Renal cortical epithelial cell (primary cell): ENCODE measurements at places on chromosomes 13 and 19. TPM values are rescaled to one million over a fixed set of nuclear protein-coding genes. Genes with fewer than 3 reads are reported as not detected.
A peak's percentile ranks its signal among the peaks of the same experiment; 100 is the strongest.

ZNF570 gene
- 5.2 and 17.1 TPM in 2 replicates for total RNA-seq

DNA sequence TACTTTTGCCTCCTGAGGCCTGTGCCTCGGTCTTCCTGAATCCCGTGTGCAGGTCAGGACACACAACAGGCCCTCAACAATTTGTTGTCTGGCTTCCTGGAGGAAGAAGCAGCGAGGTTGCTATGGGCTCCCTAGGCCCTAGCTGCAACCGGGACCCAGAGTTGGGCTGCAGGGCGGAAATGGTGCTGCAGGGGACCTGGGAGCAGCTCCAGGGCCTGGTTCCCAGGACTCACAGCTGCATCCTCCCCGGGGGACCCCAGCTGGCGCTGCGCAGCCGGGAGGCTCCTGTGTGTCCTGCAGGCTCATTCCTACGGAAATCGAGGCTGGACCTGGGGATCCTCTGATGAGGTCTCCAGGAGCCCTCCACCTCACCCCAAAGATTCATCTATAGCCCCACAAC is 999 bp upstream of the TNFAIP8L1 start:
- no peak for DNase-seq

DNA sequence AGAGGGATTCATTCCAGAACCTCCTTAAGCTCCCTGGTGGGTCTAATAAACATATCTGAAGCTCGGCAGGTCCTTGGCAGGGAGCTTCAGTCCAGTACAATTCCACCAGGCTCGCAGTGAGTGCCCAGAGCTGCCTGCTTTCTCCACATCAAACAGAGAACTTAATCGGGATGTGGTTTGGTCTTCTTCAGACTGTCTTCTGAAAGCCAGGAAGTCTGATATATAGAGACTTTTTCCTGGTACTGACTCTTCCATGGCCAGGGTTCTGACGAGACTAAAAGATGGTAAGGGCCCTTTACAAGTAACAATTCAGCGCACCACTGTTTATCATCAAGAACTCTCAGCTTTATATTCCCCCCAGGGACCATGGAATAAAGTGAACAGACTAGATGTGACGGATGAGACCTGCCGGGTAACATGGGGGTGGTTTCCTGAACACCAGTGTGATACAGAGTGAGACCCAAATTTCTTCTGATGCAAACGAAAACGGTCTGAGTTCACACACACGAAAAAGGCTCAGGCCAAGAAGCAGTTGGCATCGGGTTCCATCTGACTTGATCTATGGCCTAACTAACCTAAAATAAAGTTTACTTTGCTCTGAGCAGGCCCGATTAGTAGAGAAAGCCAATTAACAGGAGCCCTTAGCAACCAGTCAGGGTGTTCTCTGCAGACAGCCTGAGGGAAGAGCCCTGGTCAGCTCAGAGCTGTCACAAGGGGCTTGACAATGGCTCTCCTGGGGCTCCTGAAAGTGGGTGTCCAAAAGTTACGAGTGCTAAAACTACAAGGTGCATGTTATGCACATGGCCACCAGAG is 29.0 kb downstream of the RANBP3 start:
- no peak for DNase-seq

GRCh38 chr19:56319991-56320390 is 5.4 kb upstream of the ZSCAN5A start:
- no peak for DNase-seq

DNA sequence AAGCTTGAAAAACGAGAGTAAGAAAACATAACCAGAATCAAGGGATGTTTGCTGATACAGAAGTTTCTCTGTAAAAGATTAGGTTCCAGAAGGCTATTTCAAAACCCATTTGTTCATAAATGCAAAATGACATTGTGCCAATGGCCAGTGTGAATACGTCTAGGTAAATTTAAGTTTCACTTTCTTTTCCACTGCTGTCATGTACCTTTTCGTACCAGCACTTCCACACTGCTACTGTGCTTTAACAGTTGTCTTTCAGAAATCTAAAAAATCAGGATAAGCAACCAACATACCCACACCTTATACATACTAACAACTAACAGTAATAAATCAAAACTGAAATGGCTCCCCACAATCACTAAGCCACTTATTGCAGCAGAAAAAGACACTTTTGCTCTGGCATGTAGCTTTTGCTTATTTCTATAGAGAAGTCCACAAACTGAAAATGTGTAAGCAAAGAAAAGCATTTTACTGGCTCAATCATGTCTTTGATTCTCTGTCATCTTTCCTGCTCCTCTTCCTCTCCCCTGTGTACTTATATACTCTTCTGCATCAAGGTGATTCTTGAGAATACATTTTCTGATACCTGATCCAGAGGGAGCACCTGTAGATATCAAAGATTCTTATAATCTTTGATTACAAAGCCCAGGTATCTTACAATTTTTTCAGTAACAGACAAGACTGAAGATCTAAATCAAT is 34.3 kb downstream of the ELF1 start:
- peak; percentile 48 for DNase-seq

DNA sequence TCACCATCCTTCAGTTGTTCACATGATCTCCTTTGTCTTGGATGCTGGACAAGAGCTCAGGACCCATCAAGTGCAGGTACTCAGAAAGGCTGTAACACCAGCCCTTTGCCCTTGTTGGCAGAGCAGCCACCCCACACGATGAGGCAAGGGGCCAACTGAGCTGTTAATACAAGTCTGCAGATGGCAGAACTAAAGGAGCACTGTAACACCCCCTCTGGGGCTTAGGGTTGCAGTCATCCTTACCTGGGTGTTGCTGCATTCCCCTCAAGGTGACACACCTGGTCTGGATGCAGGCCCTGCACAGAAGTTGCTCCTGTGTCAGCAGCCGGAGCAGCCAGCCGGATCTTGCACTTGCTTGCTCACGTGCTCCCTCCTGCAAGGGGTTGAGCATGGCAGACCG is 52.0 kb downstream of the STARD13 start:
- DNase-seq: no peak

BEST2 gene
- total RNA-seq: not detected in 2 replicates

DACT3 gene
- total RNA-seq: not detected in 2 replicates

DNA sequence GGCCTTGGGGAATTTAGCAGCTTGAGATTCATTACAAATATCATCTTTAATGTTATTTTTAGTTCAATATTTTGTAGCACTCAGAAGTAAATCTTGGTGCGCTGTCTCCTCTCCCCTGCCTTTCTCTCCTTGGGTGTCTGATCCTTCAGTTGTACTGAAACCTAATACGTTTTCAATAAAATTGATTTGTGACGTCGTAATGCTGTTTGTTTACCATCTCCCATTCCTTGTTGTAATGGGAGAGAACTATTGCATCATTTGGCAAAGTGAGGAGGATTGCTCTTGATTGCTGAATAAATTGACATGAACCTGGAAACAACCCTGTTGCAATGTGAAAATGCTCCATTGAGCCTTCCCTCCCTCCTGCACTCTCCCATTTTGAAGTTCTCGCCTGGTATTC is 43.2 kb upstream of the TSHZ3 start:
- no peak for DNase-seq

DNA sequence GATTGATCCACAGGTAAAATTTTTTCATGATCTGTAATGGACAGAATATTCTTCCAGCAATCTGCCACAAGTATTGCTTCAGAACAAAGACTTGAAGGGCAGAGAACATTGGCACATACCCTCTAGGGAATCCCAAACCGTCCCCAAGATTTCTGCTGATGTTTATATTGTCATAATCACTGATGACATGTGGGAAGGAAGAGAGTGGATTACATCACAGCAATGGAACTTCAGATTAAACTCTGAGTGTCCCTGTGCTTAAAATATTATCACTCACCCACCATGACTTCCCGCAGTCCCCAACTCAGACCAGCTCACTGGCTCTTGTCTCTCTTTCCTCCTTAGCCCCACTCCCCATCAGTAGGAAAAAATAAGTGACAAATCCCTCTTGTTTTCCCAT is 8.5 kb upstream of the TPT1 start:
- DNase-seq: no peak

- DNase-seq: no peak
These were observed 58.2 kb downstream of the POLR1D start for GRCh38 chr13:27679896-27680295.

KASH5 gene
- total RNA-seq: not detected in 2 replicates

DNA sequence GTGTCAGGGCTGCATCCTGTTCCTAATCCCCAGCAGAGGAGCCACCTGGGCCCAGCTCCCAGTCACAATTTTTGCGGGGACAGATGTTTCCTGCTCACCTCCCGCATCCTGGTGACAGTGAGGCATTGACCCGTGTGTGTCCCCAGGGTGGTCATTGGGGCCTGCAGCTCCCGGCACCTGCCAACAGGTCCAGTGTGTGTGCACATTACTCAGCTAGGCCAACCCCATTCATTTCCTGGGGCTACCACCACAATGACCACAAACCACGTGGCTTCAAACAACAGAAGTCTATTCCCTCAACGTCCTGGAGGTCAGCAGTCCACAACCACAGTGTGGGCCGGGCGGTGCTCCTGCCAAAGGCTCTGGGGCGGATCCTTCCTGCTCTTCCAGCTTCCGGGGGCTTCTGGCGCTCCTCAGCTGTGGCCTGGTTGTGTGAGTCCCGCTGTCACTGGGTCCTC is 11.9 kb upstream of the F2RL3 start:
- DNase-seq: peak; percentile 59

DNA sequence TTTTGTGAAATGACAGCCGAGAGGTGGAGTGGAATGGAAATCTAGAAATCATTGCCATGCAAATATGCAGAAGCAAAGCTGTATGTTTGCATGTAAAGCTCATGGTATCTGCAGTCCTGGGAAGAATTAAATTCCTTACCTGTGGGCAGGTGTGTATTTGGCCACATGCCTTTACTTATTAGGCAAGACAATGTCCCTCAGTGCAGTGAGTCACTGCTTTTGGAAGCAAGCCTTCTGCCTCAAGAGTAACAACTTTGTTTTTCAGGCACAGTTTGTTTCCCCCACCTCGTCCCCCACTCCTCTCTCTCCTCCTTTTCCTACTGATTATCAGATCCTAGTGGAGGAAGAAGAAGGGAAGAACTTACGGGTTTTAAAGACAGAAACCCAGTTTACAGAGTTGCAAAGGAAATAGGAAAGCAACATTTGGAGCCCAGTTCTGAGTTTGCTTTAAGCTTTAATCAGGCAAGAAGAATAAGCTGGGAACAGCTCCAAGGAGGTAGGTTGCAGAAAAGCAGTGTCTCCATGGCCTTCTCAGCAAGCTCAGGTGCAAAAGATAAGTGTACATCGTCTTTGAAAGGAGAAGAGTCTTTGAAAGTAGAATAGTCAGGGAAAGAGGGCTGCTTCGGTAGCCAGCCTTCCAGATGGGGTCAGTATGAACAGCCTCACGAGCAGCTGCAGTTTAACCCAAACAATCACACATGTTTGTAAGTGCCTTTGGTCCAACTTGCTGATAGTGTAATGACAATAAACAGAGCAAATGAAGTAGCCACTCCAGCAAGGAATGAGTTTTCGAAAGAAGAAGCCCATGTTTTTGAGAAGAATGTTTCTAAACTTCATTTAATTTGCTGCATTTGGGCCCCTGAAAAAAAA is 190.1 kb downstream of the KLF5 start:
- peak; percentile 85 for DNase-seq

- DNase-seq: peak; percentile 83
These were observed 2.2 kb downstream of the ANKRD10 start for GRCh38 chr13:110912651-110913051.

ZNF730 gene
- total RNA-seq: 1.1 and 1.9 TPM in 2 replicates

ZNF845 gene
- total RNA-seq: 9.2 and 15.6 TPM in 2 replicates

DNA sequence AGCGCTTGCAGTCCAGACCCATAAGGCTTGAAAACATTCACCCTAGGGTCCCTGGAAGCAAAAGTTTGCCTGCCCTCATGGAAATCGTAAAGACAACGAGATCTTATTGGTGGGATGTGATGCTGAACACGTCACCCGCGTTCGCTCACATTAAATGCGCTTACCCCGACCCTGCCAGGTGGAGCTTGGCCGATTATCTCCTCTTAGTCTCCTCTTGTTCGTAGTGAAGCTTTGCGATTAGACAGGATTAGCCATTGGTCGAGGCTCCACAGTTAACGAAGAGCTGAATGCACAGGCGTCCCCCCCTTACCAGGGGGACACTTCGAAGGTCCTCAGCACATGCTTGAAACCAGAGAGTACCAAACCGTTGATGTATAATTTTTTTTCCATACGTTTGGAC is 16.0 kb upstream of the KDM4B start:
- no peak for DNase-seq

FAM216B gene
- total RNA-seq: not detected in 2 replicates

GRCh38 chr13:40792284-40793051 is 3.1 kb downstream of the SLC25A15 start:
- DNase-seq: no peak

SIGLEC10 gene
- total RNA-seq: not detected in 2 replicates

- no peak for DNase-seq
These were observed 51.6 kb downstream of the RFX2 start for GRCh38 chr19:6058518-6059201.

DNA sequence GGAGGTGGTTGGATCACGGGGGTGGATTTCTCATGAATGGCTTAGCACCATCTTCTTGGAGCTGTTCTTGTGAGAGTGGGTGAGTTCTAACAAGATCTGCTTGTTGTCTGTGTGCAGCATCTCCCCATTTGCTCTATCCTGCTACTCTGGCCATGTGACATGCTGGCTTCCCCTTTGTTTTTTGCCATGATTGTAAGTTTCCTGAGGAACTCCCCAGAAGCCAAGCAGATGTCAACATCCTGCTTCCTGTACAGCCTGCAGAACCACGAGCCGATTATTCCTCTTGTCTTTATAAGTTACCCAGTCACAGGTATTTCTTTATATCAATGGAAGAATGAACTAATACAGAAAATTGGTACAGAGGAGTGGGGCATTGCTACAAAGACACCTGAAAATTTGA is 2.3 kb upstream of the SIGLEC12 start:
- no peak for DNase-seq

DNA sequence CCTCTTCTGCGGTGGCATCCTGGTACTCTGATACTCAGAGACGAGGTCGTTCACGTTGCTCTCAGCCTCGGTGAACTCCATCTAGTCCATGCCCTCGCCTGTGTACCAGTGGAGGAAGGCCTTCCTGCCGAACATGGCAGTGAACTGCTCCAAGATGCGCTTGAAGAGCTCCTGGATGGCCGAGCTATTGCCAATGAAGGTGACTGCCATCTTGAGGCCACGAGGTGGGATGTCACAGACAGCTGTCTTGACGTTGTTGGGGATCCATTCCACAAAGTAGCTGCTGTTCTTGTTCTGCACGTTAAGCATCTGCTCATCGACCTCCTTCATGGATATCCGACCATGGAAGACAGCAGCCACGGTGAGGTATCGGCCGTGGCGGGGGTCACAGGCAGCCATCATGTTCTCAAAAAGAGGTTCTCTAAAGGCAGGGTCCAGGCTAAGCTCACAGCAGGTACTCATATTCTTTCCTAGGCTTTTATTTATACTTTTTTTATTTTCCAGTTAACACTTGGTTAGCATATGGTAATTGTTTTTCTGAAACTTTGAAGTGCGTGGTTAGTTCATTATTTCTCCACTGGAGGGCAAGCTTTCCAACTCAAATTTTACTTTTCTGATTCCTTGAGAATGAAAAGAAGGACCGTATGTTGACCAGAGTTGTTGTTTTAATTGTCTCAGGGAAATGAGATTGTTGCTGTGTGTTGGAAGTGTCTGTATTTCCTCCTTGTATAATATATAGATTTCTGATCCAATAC is 72.4 kb upstream of the RGCC start:
- peak; percentile 12 for DNase-seq
